ENCODE measurements at places on chromosomes 6 and 20.

DNA sequence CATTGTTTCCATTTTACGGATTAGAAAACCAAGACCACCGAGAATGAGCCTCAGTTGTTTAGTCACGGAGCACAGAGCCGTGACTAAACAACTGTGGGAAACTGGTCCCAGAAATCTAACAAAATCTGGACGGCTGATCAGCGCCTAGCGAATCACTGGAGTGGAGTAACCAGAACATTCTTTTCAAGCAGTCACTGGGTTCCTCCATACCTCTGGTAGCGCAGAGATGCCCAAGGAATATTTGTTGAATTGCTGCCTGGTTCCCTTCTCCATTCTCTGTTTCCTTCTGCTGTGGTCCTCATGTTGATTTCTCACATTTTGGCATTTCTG, 62.0 kb downstream of the GPX5 start:
- no peak for DNase-seq

DNA sequence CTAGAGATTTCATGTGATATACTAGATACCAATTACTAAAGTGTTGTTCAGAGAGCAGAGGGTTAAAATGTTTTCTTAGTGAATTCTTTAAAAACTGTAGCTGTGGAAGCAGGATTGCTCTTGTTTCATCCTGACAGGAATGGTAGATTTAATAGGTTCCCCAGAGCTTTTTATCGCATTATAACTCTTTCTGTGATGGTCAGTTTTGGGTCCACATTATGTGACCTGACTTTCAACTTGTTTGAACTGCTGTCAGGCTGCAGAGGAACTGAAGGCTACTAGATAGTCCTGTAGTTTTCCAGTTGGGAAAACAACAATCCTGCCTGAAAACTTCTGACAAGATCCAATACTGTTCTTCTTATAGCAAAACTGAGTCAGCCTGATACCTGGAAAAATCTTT, 329.3 kb upstream of the FLRT3 start:
- DNase-seq: peak; percentile 25

DNA sequence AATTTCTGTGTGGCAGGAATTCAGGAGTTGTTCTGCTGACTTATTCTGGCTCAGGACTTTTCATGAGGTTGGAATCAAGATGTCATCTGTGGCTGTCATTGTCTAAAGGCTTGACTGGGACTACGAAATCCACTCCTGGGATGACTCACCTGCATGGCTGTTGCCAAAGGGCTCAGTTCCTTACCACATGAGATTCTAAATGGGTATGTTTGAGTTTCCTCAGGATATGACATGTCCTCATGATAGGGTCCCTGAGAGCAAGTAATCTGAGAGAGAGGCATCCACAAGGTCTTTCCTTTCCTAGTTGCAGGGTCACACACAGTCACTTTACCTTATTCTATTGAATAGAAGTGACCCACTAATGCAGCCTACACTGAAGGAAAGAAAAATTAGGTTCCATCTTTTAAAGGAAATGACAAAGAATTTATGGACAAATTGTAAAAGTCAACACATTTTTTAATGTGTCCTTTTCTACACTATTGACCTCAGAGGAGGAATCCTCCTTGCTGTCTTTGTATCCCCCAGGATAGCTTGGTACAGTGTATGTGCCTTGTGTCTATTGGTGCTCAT, 1025.0 kb upstream of the GJE1 start:
- no peak for DNase-seq

DNA sequence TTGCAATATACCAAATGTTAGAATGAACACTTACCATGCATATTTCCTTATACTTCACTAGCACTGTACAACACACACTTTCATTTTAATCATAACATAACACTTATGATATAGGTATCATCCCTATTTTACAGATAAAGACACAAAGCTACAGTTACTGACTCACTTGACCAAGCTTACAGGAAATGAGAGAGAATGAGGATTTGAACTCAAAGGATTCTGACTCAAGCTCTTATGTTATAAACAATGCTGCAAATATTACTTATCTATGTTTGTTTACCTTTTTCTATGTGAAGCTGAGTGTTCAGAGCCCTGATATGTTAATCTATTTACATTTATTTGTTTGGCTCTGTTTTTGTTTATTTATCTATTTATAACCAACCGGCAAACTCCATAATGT, 245.4 kb downstream of the PTPRK start:
- no peak for DNase-seq

DNA sequence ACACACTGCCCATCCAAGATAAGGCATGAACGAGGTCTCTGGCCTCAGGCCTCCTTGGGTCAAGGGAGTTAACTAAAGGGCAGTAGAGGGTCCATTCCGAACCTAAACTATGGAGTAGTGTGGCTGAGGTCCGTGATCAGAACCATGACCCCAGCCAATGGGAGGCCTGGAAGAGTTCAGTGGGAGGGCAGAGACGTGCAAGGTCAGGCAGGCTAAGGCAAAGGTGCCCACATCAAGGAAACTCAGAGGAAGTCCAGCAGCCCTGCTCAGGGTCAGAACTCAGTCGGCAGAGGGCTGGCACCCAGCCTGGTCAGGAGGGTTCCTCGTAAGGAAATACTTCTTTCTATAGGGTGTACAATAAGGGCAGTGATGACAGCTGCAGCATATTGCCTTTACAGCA, 152.2 kb downstream of the SOD2 start:
- DNase-seq: no peak

GRCh38 chr20:19969106-19969505, 48.1 kb upstream of the NAA20 start:
- DNase-seq: no peak

GRCh38 chr6:114007516-114007915, 36.6 kb upstream of the HDAC2 start:
- no peak for DNase-seq

DNA sequence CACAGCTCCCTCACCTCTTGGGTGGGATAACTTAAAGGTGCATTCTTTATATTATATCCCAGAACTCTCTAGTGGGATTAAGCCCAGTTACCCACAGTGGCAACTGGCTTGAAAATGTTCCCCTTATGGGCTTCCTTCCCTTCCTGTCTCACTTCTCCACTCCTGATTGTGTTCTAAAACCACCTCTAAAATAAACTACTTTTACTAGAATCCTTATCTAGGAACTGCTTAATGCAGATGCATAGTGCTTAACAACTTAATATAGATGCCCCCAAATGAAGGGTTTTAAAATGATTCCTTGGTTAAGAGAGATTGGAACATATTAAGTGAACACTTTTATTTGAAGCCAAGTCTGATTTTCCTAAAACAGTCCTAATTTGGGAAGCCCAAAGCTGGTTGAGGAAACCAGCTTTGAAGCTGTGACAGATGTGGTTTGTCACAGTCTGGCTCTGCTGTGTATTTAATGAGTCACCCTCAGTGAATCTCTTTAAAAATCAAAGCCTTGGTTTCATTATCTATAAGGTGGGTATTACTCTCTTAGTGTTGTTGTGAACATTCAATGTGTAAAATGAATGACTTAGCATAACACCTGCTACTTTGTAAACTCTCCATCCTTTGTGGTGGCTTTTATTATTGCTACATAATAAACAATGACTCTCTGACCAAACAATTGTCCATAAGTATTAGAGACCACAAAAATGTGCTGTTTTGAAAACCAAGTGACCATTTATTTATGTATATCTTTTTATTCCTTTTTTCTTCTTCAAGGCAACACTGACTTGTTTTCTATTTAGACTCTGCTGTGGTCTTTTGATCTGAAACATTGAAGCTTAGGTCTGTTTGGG, 24.4 kb downstream of the PLCB1 start:
- DNase-seq: no peak

DNA sequence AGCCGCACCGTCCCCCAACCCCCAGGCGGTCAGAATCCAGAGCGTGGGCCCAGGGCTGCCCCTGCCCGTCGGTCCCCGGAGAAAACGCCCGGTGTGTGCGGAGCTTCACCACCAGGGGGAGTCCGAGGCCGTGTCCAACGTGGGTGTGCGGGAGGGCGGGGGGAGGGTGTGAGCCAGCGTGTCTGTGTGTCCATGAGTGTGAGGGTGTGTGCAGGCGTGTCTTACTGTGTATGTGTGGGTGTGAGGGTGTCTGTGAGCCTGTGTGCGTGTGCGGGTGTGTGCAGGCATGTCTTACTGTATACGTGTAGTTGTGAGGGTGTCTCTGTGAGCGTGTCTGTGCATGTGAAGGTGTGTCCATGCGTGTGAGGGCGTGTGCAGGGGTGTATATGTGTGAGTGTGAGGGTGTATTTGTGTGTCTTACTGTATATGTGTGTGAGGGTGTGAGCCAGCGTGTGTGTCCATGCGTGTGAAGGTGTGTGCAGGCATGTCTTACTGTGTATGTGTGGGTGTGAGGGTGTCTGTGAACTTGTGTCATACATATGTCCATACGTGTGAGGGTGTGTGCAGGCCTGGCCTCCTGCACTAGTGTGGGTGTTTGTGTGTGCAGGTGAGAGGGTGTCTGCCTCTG, 24.6 kb upstream of the GATA5 start:
- peak; percentile 69 for DNase-seq

DNA sequence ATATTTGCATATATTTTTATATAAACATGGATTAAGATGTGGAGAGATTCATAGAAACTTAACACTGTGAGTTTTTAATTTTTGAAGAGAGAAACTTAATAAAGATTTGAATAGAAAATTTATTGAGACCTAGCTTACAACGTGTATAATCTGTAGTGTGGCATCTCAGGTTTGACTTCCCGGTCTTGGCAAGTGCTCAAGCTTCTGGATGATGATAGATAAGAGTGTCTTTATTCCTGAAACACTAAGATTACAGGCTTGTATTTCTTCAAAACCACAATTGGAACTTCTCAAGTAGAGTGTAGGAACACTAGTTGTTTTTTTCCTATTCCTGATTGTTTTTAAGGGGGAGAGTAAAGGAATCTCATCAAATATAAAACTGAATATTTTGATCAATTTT, 64.6 kb upstream of the NOTCH4 start:
- DNase-seq: no peak

DNA sequence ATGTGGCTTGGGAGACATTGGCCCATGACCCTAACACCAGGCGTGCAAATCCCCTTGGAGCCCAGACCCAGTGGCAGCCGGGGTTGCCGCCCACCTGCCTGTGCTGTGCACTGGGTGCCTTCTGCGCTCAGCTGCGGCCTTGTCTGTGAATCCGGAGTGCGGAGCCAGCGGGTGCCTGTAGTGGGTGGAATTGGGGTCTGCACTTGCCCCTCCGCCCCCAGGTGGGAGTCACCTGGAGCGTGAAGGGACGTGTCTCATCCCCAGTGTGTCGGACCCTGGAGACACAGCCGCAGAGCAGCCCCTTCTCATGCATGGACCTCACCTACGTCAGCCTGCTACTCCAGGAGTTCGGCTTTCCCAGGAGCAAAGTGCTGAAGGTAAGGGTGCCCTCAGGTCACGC, 22.9 kb upstream of the PYGB start:
- DNase-seq: no peak

DNA sequence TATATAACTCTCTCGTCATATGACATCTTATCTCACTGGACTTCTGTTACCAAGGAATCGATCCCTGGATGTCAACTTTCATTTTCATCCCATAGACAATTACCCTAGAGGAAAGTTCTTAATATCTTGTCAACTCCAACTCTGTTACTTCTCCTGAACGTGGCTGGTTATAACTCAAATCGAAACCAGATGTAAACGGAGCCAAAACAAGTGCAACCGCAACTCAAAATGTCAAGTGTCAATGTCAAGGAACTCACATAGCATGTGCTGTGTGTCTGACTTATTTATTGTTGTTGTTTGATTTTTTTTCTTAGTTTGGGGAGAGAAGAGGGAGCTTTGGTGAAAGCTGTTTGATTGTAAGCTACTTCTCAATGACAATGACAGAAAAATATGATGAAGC, 108.6 kb downstream of the VIP start:
- no peak for DNase-seq

DNA sequence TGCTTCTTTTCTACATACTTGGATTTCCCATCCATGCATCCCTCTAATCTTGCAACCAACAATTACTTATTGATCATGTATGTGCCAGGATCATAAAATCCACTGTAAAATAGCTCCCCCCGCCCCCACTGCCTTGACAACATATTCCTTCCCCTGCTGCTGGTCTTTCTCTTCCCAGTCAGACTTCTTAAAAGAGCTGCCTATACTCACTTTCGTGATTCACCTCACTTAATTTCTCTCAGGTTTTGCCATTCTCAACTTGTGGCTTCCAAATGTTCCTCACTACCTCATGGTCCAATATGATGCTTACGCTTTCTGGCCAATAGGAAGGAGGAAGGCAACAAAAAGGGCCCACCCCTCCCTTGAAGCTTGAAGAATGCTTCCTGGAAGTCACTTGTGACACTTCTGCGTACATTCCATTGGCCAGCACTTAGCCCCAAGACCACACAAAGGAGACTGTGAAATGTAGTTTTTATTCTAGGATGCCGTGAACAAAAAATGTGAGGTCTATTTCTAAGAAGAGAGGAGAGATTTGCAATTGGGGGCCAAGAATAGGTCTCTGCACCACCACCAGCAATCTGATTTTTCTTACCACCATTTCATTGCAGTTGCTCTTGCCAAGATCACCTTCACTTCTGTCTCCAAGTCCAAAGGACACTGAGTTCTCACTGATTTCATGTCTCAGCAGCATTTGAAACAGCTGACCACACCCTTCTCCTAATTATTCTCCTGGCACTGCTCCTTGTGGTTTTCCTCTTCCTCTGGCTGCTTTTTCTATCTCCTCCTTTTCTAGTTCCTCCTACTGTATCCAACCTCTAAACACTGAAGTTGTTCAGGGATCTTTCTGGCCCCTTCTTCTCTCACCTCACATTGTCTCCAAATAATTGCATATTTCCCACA, 30.8 kb downstream of the CD164 start:
- DNase-seq: no peak

GRCh38 chr20:50222309-50223038, 31.8 kb downstream of the CEBPB start:
- DNase-seq: no peak

GRCh38 chr20:1373614-1374013, 19.2 kb downstream of the FKBP1A start:
- DNase-seq: peak; percentile 48

DNA sequence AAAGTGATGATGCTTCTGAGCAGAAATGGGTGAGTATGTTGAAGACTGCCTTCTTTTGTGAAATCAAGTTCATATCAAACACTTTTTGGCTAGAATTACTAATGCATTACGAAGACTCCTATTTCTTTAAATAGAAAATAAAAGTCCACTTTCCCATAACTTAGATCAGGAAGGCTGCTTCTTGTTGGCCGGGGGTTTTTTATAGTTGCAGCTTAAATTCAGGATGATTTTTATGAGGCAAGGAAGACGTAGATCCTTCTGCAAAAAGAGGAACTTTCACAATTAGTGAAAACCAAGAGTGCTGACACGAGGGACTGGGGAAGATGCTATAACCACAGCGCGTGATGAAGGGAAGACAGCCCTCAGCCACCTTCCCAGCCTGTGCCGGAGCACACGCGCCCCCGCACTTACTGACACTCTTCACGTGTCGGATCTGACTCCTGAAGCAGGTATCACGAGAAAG, 206.1 kb upstream of the PRDM1 start:
- no peak for DNase-seq

- no peak for DNase-seq
Observed at GRCh38 chr6:75935473-75935793, 137.0 kb downstream of the IMPG1 start.

- no peak for DNase-seq
Observed at GRCh38 chr6:37648465-37649330, 49.0 kb downstream of the MDGA1 start.

GRCh38 chr6:138160329-138161087, 1.2 kb upstream of the ARFGEF3 start:
- no peak for DNase-seq

GRCh38 chr6:36350681-36351571, 14.2 kb upstream of the BNIP5 start:
- DNase-seq: peak; percentile 73

All from brain (organoid and tissue), 16 donors.